HCT116 (cell line): ENCODE measurements at places on chromosomes 6 and 20. TPM values are rescaled to one million over a fixed set of nuclear protein-coding genes. Genes with fewer than 3 reads are reported as not detected.

GRCh38 chr20:20505554-20505953 is 137.7 kb downstream of the INSM1 start:
- no peak overlapping the region for H3K4me3 ChIP-seq
- no peak for DNase-seq
- H3K27ac ChIP-seq: no peak overlapping the region
- H3K27me3 ChIP-seq: no peaks in the 10 kb centered on the region

The XKR7 gene
- not detected for total RNA-seq

DNA sequence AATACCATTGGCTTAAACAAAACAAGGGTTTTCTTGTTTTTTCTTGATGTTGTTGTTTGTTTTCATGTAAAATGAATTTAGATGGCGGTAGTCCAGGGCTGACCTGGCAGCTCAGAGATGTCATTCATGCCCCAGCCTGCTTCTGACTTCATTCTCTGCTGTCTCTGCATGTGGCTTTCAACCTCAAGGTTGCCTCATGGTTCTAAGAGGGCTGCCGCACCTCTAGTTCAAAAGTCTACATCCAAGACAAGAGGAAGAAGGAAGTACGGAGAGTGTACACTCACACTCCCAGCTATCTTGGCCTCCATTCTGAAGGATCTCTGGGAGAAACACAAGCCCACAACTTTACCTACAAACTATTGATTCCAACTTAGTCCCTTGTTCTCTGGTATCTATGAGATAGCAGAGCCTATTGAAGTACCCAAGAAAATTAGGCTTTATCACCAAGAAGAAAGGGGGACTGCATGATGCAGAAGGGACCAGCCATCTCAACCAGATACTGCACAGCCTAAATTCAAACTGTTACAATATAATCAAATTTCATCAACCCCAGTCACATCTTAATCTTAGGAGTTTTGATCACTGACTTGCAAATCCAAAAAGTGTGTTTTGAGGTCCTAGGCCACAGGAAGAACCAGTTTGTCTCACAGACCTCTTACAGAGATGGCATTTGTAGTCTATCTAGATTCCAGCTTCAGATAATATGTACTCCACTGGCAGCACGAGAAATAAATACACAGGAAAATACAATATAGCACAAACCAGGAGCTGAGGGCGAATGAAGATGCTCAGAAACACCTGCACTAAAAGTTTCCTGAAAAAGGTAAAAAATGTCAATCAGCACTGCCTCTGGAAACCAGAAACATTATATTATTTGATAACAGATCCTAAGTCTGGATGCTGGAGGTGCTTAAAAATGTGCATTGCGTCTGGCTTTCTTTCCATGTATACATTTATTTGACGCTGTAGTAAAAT is 866 bp upstream of the BTN3A3 start:
- no peak for DNase-seq
- no peak overlapping the region; the same call in 1 of the 2 replicates for H3K27ac ChIP-seq
- no peaks in the 10 kb centered on the region for H3K27me3 ChIP-seq

- H3K36me3 ChIP-seq: no peaks in the 10 kb centered on the region
- no peak overlapping the region for H3K4me3 ChIP-seq
- no peak for DNase-seq
Observed at GRCh38 chr6:41371992-41372831, 36.8 kb downstream of the NCR2 start.

The LPIN3 gene
- total RNA-seq: 18.5 TPM

GRCh38 chr6:113385020-113385431 is 472.1 kb upstream of the MARCKS start:
- no peaks in the 10 kb centered on the region for H3K36me3 ChIP-seq
- H3K4me1 ChIP-seq: no peaks in the 10 kb centered on the region
- no peak for DNase-seq
- no peaks in the 10 kb centered on the region for H3K27me3 ChIP-seq
- H3K4me3 ChIP-seq: no peak overlapping the region

- peak within 1 kb of the TSS; percentile 89 for H3K4me3 ChIP-seq
- no peaks in the 10 kb centered on the region for H3K36me3 ChIP-seq
- DNase-seq: peak; percentile 61
- H3K27ac ChIP-seq: peak within 1 kb of the TSS; percentile 79
Observed at GRCh38 chr6:54846243-54846856, at the start of gene FAM83B. Gene FAM83B, plus strand, starts transcription at chr6:54846771. Its CDS starts 23,476 bp downstream, at chr6:54870247.

DNA sequence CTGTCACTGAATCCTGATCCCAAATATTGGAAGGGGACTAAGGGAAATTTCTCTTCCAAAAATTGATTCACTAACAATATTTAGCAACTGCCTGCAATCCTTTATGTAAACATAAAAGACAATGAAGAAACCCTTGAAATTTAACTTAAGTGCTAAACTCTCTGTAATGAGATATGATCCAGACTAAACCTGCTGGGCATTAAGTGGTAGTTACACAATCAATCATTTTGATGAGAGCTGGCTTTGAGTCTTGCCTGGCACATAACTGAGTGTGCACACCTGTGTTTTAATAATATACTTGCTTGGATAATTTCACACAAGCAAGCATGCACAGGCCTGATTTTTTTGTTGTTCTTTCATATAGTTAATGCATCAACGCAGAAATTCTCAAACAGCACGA is 9.8 kb upstream of the ZFP64 start:
- no peaks in the 10 kb centered on the region for H3K27me3 ChIP-seq
- DNase-seq: no peak
- H3K36me3 ChIP-seq: no peaks in the 10 kb centered on the region
- no peak overlapping the region for H3K4me3 ChIP-seq

DNA sequence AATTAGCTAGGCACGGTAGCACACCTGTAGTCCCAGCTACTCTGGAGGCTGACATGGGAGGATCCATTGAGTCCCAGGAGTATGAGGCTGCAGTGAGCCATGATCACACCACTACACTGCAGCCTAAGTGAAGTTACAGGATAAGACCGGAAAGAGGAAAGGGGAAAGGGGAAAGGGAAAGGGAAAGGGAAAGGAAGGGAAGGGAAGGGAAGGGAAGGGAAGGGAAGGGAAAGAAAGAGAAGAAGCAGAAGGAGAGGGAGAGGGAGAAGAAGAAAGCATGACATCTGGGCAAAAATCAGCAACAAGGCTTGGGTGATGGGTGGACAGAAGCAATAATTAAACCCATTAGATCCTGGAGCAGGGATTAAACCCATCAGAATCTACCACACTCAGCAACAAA is 101.7 kb upstream of the RAB32 start:
- no peak overlapping the region for H3K4me3 ChIP-seq
- no peaks in the 10 kb centered on the region for H3K4me1 ChIP-seq
- H3K36me3 ChIP-seq: no peaks in the 10 kb centered on the region

The LST1 gene
- total RNA-seq: 0.69 TPM

GRCh38 chr6:22752522-22752921 is 183.2 kb downstream of the HDGFL1 start:
- H3K4me3 ChIP-seq: no peak overlapping the region
- no peak overlapping the region for H3K27ac ChIP-seq
- H3K27me3 ChIP-seq: no peaks in the 10 kb centered on the region
- H3K36me3 ChIP-seq: no peaks in the 10 kb centered on the region
- H3K4me1 ChIP-seq: no peaks in the 10 kb centered on the region
- no peak for DNase-seq

The CCN6 gene
- total RNA-seq: not detected

The APOBEC2 gene
- total RNA-seq: not detected

DNA sequence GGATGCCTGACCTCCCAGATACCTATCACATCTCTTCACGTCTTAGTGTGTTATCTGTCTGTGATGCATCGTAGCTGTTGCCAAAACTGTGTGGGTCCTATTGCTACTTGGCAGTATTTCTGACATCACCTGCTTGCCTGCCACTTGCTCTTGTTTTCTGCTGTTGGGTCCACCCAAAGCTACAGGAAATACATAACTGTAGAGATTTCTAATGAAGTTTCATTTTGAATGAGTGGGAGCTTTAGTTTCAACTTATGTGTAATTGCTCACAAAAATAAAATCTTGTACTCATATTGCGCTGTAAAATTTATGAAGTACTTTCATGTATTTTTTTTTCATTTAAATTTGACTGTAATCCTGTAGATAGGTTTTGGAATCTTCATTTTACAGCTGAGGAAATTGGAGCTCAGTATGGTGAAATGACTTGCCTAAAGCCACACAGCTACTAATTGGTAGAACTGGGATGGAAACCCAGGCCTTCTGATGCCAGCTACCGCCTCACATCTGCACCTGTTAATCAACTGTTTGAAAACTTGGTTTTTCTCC is 113.6 kb upstream of the MAN1A1 start:
- H3K36me3 ChIP-seq: no peaks in the 10 kb centered on the region
- no peaks in the 10 kb centered on the region for H3K4me1 ChIP-seq
- no peak overlapping the region for H3K4me3 ChIP-seq
- no peak for DNase-seq
- no peaks in the 10 kb centered on the region for H3K27me3 ChIP-seq

The EGFL8 gene
- total RNA-seq: 29.0 TPM
